Activated B cell treated with CpG ODN at 0.5 μM for 24 hours (primary cell): ENCODE measurements at places on chromosomes 2 and 18. TPM values are rescaled to one million over a fixed set of nuclear protein-coding genes. Genes with fewer than 3 reads are reported as not detected.

GRCh38 chr2:72961853-72962468 is 44.6 kb downstream of the EMX1 start:
- DNase-seq = no peak

- no peak for DNase-seq
These were observed 2.1 kb downstream of the DOCK10 start for GRCh38 chr2:225040142-225040541.

- no peak for DNase-seq
These were observed 344.1 kb downstream of the TDRD15 start for GRCh38 chr2:21467910-21468309.

The CDH19 gene
- total RNA-seq = not detected in 2 replicates
